ENCODE measurements at places on chromosomes 5 and 9. TPM values are rescaled to one million over a fixed set of nuclear protein-coding genes. Genes with fewer than 3 reads are reported as not detected.

DNA sequence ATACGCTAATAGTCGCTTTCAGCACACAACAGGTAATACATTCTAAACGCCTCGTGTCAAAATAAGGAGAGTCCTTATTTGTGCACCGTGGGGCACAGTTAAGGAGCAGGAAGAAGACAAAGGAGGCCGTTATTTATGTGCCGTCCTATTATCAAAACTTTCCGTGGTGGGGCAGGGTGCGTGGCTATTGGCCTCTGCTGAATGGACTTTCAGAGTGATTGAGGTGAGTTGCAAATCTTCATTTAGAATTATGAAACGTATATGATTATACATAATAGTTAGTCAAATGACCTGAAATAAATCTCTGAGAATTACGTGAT lies 833 bp downstream of the C5orf24 start:
- no peak for DNase-seq

DNA sequence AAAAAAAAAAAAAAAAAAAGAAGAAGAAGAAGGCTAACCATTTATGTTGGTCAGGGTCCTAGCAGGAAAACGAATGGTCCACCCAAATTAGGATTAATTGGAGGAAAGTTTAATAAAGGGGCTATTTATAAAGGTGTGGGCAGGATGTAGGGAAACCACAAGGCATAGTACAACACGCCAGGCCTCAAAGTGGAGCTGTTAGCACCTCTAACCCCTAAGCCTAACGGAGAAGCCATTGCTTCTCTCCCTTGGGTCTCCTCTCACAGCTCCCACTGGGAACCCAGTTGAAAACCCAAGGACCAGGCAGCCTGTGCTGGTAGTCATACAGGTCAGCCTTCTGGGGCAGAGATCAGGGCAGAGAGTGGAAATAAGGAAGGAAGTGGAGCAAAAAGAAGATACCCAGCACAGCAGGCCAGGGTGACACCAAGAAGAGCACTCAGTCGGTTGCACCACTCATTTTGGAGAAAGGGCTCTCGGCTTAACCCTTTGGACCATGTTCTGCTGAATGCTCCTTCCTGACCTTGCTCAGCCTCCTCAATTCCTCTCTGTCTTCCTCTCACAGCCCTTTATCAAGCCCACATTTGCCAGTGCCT lies 8.8 kb upstream of the GLIPR2 start:
- DNase-seq, result no peak

- DNase-seq, result no peak
Measured at GRCh38 chr9:78668148-78668832, 371.4 kb downstream of the PSAT1 start.

GRCh38 chr5:179816796-179817469 lies 3.8 kb upstream of the SQSTM1 start:
- no peak for DNase-seq

DNA sequence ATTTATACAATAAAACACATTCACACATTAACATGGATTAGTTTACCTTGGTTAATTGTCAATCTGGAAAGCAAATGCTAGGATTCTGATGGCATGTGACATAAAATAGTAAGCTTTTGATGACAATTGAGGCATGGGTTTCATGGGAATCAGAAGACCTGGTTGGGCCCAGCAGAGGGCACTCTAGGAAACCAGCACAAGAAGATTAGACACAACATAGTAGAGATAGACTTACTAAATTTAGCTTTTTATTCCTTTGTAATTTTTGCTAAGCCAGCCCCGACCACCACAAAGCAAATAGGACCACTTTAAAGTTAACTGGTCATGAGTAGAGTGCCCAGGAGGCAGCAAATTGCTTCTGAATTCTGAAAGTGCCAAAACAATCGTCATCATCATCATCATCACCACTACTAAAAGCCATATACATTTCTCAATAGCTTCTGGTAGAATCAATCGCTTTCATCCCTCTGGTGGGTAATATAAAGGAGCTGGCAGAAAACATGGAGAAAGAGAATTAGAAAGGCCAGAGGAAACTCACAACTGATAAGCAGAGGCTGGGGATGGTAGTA lies 163.2 kb downstream of the ARRDC3 start:
- DNase-seq, result peak; percentile 22

Gene HMCN2
- 1.2 TPM for polyA plus RNA-seq

Gene SELENOP
- 83.5 TPM for polyA plus RNA-seq

Gene SLC4A9
- not detected for polyA plus RNA-seq

Gene ARL14EPL
- polyA plus RNA-seq, result not detected

Gene SPINK7
- 4.9 TPM for polyA plus RNA-seq
